Left lung (tissue), 14 donors: ENCODE measurements at places on chromosomes 12 and 14. TPM values are rescaled to one million over a fixed set of nuclear protein-coding genes. Genes with fewer than 3 reads are reported as not detected.

DNA sequence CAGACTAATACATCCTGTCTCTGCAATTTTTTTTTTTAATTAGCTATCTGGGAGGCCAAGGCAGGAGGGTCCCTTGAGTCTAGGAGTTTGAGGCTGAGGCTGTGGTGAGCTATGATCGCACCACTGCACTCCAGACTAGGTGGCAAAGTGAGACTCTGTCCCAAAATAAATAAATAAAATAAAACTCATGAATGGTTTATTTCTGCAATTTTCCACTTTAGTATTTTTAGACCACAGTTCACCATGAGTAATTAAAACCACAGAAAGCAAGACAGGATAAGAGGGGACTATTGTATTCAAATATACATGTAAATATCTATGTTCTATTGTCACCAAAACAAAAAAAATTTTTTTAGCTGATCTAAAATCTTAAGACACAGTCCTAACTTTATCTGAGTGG, 17.8 kb downstream of the TAOK3 start:
- DNase-seq: no peak
- H3K27ac ChIP-seq: no peak overlapping the region
- H3K27me3 ChIP-seq: no peaks in the 10 kb centered on the region
- H3K4me3 ChIP-seq: no peak overlapping the region
- no peaks in the 10 kb centered on the region for H3K36me3 ChIP-seq

DNA sequence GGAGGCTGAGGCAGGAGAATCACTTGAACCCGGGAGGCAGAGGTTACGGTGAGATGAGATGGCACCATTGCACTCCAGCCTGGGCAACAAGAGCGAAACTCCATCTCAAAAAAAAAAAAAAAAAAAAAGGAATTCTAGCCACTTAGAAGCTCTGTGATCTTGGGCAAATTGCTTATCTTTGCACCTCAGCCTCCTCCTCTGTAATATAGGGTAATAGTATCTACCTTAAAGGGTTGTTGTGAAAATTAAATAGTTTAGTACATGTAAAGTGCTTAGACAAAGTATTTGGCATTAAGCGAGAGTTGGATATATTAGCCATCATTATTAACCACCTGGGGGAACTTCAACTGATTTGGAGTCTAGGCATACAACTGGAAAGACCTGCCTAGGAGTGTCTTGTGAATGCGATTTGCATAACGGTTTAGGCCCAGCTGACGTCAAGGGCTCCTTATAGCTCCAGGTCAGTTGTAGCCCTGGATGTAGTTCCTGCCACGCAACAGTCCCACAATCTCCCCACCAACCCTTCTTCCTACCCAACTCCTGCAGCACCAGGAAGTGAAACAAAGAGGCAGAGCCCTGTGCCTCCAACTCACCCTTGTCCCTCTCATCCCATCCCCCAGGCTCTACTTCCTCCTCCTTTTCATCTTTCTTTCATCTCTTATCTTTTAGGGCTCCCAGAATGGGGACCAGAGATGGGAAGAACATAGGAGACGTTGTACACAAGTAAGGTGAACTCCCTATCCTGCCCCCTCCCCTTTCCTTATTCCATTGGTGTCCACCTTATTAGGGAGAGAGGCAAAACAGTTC, 2.1 kb upstream of the IL23A start:
- no peak for DNase-seq
- H3K27me3 ChIP-seq: no peaks in the 10 kb centered on the region
- peaks cover 50% of the 10 kb centered on the region for H3K4me1 ChIP-seq
- no peaks in the 10 kb centered on the region for H3K36me3 ChIP-seq

DNA sequence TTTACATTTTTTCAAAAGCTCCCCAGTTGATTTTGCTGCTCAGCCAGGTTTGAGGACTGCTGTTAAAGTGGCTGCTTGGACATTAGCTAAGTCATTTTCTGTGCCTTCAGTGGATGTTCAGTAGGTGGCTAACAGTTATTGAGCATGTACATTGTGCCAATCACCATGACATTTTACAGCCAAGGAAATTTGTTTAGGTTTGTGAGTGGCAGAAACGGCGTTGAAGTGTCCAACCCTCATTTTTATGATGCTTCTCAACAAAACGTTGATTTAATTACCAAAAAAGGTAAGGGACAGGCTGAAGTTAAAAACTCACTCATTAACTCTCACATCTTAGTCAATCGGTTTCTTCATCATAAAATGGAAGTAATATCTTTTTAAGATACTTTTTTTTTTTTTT, 37.0 kb upstream of the LRIG3 start:
- H3K4me1 ChIP-seq: no peaks in the 10 kb centered on the region
- no peaks in the 10 kb centered on the region for H3K27me3 ChIP-seq
- DNase-seq: no peak

DNA sequence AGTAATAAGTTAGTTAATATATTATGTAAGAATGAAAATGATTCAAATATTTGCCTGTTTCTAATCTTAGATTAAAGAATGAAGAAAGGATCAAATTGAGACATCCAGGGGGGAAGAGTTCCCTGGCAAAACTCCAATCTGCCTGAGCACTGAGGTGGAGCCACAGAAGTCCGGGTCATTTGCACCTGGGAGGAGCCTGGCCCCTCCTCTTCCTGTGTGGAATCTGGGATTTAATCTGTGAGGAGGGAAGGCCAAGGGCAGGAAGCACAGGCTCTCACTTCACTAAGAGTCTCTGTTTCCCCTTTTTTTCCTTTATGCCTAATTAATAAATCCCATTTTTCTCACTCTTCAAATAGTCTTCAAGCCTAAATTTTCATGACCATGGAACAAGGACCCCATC, 599.5 kb downstream of the FLRT2 start:
- no peak overlapping the region for H3K4me3 ChIP-seq
- H3K36me3 ChIP-seq: no peaks in the 10 kb centered on the region
- no peak overlapping the region for H3K27ac ChIP-seq
- no peaks in the 10 kb centered on the region for H3K4me1 ChIP-seq
- H3K27me3 ChIP-seq: no peaks in the 10 kb centered on the region

DNA sequence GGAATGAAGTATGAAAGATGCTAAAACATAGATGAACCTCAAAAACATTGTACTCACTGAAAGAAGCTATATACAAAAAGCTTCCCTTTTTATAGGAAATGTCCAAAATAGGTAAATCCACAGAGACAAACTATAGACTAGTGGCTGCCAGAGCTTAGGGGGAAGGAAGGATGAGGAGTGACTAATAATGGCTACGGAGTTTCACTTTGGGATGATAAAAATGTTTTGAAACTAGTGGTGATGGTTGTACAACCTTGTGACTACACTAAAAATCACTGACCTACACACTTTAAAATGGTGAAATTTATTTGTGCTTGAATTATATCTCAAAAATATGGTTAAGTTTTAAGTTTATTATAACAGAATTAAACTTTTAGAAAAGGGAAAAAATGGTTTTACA, 37.1 kb upstream of the AMN1 start:
- H3K27ac ChIP-seq: no peak overlapping the region
- no peak for DNase-seq
- no peak overlapping the region for H3K4me3 ChIP-seq
- no peaks in the 10 kb centered on the region for H3K36me3 ChIP-seq

WDR20 gene
- polyA plus RNA-seq: 26.5 TPM

ACSS3 gene
- 39.5 TPM for polyA plus RNA-seq
